ENCODE measurements at places on chromosomes 16 and 17.

DNA sequence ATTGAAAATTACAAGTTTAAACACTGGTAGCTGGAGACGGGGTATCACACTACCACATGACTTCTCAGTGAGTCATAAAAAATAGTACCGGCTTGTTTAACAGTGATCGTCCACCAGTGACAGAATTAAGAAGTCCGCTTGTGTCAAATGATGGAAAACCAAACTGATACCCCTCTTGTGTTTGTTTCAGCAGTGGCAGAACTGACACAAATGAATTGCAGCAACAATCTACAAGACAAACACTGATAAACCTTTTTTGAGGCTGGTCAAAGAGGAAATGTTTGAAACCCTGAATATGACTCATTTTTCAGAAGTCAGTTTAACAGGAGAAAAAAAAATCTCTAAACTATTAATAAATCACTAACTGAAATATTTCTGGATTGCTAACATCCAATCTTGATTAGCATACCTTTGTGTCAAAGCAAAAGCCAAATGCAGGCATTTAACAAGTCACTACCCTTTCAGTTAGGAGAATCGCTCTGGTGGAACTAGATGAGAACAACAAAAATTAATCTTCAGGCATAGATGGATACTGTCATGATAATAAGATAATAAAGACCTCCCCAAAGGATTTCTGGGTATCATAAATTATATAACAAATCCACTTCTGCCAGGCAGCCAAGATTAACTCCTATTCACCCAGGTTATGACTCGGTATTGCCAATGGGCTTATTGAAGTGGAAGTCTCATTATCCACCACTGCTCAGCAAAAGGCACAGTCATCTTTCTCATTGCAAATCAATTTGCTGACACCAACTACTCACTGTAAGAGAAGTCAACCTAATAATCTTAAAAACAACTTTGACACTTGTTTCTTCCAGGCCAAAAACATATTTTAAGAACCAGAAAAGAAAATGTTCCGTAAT lies 20.8 kb downstream of the DCUN1D3 start:
- DNase-seq, result no peak

DNA sequence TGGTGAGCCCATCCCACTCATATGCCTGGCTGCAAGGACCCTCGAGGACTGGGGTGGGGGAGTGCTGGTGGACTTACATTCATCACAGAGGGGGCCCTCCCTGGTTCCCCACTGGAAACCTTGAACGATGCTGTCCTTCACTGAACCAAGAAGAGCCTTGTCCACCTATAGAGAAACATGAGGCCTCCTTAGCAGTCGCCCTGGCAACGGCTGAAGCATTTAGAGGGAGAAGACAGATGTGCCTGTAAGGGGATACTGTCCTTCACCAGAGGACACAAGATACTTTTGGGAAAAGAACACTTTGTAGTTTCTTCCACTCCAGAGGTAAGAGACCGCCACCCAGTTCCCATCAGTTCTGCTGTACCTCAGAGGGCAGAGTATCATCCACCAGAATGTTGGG lies 6.5 kb downstream of the HIGD1B start:
- DNase-seq, result no peak

DNA sequence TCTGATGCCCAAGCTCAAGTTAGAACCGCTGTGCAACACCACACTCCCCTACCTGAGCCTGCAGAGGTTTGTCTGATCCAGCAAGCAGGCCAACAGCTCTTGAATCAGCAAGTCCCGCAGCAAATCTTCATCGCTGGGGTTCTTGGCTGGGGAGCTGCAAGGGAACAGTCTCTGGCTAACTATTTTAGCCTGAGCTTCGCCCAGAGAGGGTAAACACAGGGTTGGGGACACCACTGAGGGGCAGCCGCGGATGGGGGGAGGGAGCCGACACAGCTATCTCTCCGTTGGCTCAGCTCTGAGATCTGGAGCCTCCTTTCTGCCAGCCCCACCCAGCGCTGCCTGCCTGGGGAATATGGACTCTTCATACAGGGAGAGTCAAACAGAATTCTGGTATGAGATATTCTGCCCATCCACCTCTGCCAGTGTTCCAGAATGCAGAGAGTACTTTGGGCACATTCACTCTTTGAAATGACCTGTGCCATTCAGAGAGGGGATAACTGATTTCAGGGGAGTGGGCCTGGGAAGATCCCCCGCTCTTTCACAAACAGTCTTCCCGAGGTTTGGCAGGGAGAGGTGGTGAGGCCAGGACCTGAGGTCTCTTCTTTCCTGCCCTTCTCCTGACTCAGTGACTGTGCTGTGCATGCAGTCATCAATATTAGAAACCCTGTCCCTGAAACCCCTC lies 7.4 kb downstream of the GIP start:
- DNase-seq, result no peak

- no peak for DNase-seq
Observed at GRCh38 chr16:19868421-19868820, 16.2 kb downstream of the GPRC5B start.

- DNase-seq, result no peak
Observed at GRCh38 chr17:67113486-67113885, 69.1 kb downstream of the CACNG1 start.

GRCh38 chr16:70378869-70379493 lies 32.3 kb downstream of the DDX19A start:
- no peak for DNase-seq

GRCh38 chr16:4704491-4704890 lies 11.1 kb downstream of the NUDT16L1 start:
- DNase-seq, result no peak

DNA sequence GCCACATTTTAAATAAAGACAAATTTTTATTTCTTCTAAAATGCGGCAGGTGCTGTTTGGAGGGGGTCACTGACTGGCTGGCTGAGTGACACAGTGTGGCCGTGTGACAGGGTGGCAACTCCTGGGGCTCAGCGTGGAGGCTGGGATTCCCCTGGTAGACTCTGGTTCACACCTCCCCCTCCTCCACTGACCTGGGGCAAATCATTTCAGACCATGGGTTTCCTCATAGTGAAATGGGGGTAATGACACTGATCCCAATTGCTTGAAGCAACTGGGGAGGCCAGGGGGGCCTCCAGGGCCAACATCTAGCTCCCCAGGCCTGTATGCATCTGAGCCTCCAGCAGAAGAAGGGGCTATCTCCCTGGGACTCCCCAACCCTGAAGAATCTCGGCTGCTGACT lies 6.6 kb downstream of the HSD11B2 start:
- DNase-seq, result no peak

DNA sequence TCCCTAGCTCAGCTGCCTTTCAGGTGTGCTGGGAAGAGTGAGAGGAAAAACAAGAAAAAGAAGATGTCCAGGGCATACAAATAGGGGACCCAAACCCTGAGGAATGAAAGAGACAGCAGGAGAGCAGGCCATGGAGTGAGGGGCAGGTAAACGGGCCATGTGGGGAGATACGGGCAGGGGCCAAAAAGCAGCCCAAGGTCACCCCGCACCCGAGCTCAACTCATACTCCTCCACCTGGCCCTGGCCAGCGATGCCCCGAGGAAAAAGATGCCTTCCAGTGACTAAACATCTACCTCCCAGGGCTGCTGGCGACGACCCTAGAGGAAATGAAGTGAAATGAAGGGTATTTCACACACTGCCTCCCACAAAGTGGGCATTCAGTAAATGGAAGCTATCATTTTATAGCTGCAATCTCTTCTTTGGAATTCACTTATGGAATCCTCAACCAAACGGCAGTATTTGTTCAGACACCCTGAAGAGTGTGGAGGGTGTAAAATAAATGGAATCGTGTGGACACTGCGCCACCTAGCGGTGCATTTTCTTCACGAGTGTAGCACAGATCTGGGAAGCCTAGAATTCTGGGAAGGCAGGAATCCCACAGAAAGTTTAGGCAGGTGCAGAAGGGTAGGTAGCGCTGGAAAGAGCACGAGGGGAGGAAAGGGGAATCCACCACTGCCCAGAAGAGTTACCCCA lies 14.9 kb downstream of the ELAC2 start:
- DNase-seq, result no peak

GRCh38 chr16:56682703-56683397 lies 580 bp downstream of the MT1X start:
- peak; percentile 12 for DNase-seq

DNA sequence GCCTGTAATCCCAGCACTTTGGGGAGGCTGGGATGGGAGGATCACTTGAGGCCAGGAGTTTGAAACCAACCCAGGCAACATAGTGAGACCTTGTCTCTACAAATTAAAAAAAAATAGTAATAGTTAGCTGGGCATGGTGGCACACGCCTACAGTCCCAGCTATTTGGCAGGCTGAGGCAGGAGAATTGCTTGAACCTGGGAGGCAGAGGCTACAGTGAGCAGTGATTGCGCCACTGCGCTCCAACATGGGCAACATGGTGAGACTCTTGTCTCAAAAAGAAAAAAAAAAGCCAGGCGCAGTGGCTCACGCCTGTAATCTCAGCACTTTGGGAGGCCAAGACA lies 56.9 kb upstream of the MRTFB start:
- DNase-seq, result no peak

GRCh38 chr16:64914-65255 lies 7.5 kb downstream of the RHBDF1 start:
- DNase-seq, result no peak

- peak; percentile 94 for DNase-seq
Observed at GRCh38 chr17:59513934-59514841, 51.2 kb upstream of the DHX40 start.

DNA sequence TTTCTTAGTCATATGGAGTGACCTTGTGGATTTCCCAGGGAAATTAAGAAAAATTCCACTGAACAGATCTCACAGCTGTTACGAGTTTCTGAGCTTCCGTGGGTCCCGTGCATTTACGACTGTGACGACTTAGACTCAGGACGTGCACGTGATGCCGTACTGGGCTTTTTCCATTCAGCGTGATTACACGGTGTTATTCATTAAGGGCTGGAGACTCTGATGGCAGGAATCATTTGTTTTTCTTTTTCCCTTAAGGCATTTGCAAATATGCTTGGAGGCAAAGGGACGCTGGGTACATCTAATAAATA lies 57.2 kb downstream of the TBC1D16 start:
- no peak for DNase-seq

DNA sequence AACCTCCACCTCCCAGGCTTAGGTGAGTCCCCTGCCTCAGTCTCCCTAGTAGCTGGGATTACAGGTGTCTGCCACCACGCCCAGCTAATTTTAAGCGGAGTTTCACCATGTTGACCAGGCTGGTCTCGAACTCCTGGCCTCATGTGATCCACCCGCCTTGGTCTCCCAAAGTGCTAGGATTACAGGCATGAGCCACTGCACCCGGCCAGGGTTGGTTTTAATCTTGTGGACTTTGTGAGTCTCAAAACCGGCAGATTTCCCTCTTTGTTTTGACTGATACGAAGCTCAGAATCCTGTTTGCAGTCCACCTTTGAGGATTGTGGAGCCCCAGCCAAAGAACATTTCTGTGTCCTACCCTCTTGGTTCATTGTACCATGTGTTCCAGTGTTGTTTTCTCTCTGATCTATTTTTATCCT lies 16.4 kb upstream of the CPSF4L start:
- no peak for DNase-seq

DNA sequence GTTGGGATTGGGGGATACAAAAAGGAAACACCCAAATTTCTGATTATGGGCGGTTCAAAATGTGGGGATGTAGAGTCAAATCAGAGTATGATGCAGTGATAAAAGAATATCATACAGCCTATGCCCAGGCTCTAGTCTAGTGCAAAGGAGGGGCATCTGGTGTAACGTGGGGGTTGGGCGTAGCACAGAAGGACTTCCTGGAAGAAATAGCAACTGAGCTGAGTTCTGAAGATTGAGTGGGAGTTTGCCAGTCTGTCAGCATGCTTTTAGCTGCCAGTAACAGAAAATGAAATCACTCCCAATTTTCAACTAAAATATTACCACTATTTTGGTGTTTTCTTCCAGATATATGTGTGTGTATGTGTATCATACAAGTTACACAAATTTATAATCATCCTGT lies 196.9 kb downstream of the SPECC1 start:
- no peak for DNase-seq

GRCh38 chr17:58335779-58336455 lies 7.3 kb upstream of the TSPOAP1 start:
- DNase-seq, result peak; percentile 94

GRCh38 chr16:54748611-54749190 lies 182.0 kb upstream of the IRX5 start:
- no peak for DNase-seq

DNA sequence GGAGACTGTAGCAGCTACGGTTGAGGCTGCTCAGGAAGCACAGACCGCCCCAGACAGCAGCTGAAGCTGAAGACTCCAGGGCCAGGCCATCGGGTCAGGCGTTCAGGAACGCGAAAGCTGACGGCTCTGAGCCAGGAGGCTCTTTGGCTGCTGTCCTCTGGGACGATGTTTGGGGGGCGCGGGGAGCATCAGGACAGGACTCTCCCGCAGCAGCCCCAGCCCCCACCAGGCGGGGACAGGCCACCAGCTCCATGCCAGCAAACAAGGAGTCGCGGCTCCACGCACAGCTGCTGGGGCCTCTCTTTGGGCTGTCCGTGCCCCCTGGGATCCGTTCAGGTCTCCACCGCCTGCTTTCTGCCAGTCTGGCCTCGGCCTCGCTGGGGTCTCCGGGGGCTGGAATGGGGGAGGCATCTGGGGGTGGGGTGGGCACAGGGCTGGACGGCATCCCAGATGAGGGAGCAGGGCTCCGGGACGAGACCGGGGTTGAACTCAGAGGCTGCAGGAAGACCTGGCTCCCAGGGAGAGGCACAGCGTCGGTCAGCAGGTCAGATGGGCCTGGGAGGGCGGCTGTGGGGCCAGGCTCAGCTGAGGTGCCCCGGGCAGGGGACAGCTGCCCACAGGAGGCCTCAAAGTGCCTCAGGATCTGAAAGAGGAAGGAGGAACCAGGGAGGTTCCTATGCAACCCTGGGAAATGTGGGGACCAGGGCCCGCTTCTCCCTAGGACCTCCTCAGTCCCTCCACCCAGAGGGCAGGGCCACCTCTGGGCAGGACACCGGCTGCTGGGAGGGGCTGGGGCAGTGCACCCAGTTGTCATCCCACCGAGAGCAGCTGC lies 6.3 kb upstream of the CEP131 start:
- DNase-seq, result no peak

GRCh38 chr16:89368604-89369249 lies 121.6 kb downstream of the ANKRD11 start:
- DNase-seq, result no peak

GRCh38 chr16:9308850-9309249 lies 217.4 kb downstream of the HAPSTR1 start:
- no peak for DNase-seq

DNA sequence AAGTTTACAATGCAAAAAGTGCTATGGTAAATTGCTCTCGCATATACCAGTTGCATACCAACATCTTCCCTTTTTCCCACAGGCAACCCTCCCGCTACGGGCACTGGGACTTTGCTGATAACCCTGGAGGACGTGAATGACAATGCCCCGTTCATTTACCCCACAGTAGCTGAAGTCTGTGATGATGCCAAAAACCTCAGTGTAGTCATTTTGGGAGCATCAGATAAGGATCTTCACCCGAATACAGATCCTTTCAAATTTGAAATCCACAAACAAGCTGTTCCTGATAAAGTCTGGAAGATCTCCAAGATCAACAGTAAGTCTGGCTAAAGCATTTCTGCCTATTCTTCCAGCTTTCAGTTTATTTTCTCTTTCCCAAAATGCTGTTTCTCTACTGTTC lies 27.9 kb upstream of the HSBP1 start:
- DNase-seq, result no peak

All from AML-193 (cell line).